ENCODE measurements at places on chromosomes 16 and 17. TPM values are rescaled to one million over a fixed set of nuclear protein-coding genes. Genes with fewer than 3 reads are reported as not detected.
A peak's percentile ranks its signal among the peaks of the same experiment; 100 is the strongest.

PLD6 gene
- polyA plus RNA-seq, result 3.4 TPM

C16orf82 gene
- not detected for polyA plus RNA-seq

GLTPD2 gene
- polyA plus RNA-seq, result 3.8 TPM

KRTAP9-8 gene
- not detected for polyA plus RNA-seq

QPRT gene
- polyA plus RNA-seq, result 131 TPM

FMNL1 gene
- polyA plus RNA-seq, result 5.5 TPM

- DNase-seq, result no peak
Observed at GRCh38 chr16:63568164-63568563, 1531.9 kb upstream of the CDH8 start.

DNA sequence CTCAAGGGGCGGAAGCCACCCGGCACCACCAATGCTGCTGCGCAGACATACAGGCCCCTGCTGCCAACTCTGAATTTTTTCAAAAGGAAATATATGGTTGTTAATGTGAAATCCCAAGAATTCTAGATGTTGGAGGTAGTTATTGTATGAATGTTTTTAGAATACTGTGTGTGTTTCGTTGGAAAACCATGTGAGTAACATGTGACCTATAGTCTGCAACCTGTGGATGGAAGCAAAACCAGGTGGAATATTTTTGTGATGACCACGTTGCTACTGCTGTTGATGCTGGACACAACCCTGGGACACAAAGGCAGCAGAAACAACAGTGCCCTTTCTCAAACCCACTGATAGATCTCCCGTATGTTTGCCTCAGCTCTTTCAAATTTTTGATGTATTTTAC is 376.3 kb upstream of the SALL1 start:
- no peak for DNase-seq

- DNase-seq, result no peak
Observed at GRCh38 chr16:73289232-73289631, 241.3 kb upstream of the ZFHX3 start.

- DNase-seq, result no peak
Observed at GRCh38 chr17:31388770-31389656, 2.5 kb upstream of the RAB11FIP4 start.

- no peak for DNase-seq
Observed at GRCh38 chr17:80612997-80613731, 68.5 kb downstream of the RPTOR start.

GRCh38 chr16:57030346-57030902 is 41.1 kb downstream of the NLRC5 start:
- DNase-seq, result no peak

DNA sequence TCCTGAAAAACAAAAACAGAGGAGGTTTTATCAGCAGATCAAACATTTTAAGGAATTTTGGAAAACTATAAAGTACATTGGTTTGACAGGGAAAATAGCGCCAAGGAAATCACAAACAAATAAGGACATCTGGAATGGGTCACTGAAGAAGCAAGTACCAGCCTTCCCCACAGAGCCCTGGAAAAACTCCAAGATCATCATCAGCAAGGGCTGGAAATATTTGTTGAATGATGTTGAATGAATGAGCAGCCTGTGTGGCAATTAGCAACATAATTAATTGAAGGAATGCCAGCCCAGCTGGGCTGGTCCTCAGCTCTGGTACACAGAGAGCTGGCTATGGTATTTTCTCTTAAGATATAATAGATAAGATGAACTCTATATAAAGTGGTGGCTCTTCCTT is 290.4 kb downstream of the HS3ST3A1 start:
- DNase-seq, result no peak

GRCh38 chr16:58336332-58337089 is 41.7 kb upstream of the PRSS54 start:
- DNase-seq, result peak; percentile 63

- no peak for DNase-seq
Observed at GRCh38 chr16:82295290-82296201, 125.5 kb upstream of the MPHOSPH6 start.

- DNase-seq, result no peak
Observed at GRCh38 chr16:15037003-15037402, 18.9 kb downstream of the NTAN1 start.

DNA sequence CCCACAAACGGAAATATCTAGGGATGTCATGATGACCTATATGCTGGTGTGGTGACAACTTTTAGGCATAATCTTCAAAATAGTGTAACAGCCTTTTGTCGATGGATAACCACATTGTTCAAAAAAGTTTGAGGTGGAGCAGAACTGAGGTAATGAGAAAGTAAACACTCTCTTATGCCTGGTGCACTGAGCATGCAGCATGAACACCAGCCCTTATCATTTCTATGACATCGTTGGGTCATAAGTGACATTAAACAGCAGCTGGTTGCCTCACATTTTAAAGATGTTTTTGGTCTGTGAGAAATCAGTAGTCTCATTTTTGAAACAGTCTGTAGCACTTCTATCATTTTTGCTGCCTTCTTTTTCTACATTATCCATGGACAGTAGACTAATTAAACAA is 1.8 kb downstream of the KRT23 start:
- DNase-seq, result no peak

GRCh38 chr17:2110436-2110835 is 55.5 kb downstream of the HIC1 start:
- no peak for DNase-seq

DNA sequence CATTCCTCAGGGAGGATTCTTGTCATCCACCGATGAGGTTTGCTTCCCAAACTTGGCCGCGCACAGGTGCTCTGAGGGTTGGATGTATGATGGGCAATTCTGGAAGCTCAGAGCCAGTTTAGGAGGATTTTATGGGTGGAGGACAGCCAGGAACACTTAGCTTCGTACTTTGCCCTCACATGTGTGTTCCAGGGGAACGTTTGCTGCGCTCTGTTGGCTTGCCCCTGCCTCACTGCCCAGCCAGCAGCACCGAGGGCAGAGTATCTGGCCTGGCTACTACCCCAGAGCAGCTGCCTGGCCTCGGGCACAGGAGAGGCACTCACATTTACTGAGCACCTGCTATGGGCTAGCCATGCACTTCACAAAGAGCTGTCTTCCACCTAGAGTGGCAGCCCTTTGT is 14.1 kb downstream of the SEZ6 start:
- no peak for DNase-seq

- DNase-seq, result no peak
Observed at GRCh38 chr16:28823291-28823872, 583 bp downstream of the ATXN2L start.
